Spinal cord (tissue), 10 donors: ENCODE measurements at places on chromosomes 4 and X. TPM values are rescaled to one million over a fixed set of nuclear protein-coding genes. Genes with fewer than 3 reads are reported as not detected.

SERTM2 gene
- polyA plus RNA-seq = 2.0 TPM

STS gene
- polyA plus RNA-seq = 14.3 TPM

PABPC1L2A gene
- polyA plus RNA-seq = 12.6 TPM

C1QTNF7 gene
- 0.54 TPM for polyA plus RNA-seq

XAGE5 gene
- not detected for polyA plus RNA-seq

DNA sequence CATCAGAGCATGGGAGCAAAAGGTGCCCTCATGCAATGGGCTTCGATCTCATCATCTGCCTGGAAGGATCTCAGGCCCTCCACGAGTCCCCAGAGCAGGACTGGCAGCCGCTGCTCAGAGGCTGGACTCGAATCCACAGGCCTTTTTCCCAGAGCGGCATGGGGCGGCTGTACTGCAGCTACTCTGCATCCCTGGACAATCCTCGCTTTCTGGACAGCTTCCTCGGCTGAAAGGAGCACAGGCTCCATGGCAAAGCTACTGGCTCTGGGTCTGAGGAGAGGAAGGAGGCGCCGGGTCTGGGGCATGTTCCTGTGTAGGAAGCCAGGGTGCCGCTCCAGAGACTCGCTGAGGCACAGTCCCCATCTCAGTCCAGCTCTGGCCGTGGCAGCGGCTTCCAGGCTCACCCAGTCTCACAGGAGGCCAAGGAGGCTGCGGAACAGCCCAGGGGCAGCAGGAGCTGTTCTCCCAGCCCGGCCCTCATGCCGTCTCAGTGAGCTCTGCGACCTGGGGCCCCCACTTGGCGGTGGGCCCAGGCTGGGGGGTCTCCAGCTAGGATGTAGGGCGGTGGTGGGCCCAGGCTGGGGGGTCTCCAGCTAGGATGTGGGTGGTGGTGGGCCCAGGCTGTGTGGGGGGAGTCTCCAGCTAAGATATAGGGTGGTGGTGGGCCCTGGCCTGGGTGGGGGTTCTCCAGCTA lies 2.7 kb upstream of the SPON2 start:
- no peak for DNase-seq

- no peak for DNase-seq
Measured at GRCh38 chr4:73308286-73308685, 49.7 kb upstream of the ANKRD17 start.

GRCh38 chrX:139246295-139246694 lies 284.2 kb upstream of the F9 start:
- no peak for DNase-seq

GRCh38 chr4:32061916-32062315 lies 1341.7 kb downstream of the PCDH7 start:
- DNase-seq = no peak

- DNase-seq = peak; percentile 42
Measured at GRCh38 chr4:52853351-52853750, 8.8 kb upstream of the RASL11B start.

GRCh38 chrX:55801811-55802210 lies 84.3 kb downstream of the RRAGB start:
- DNase-seq = peak; percentile 10

DNA sequence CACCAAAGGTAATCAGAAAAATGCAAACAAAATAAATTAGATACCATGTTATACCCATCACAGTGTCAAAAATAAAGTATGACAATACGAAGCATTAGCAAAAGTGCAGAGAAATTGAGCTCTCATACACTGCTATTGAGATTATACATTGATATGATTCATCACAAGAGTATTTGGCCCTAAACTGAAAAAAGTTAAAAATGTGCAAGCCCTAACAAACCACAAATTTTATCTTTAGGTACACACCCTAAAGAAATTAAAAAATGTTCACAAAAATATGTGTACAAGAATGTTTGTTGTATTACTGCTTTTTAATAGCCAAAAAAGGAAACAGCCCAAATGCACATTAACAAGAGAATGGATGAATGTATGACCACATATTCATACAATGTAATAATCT lies 137.9 kb upstream of the MAGEA10 start:
- no peak for DNase-seq

- no peak for DNase-seq
Measured at GRCh38 chr4:83139514-83140156, 25.1 kb upstream of the PLAC8 start.

- DNase-seq = no peak
Measured at GRCh38 chr4:140790765-140791164, 34.6 kb upstream of the TBC1D9 start.
